ENCODE measurements at places on chromosomes 11 and 22.

GRCh38 chr11:105862736-105863367, 159.2 kb downstream of the MSANTD4 start:
- DNase-seq, result peak; percentile 75

- no peak for DNase-seq
Observed at GRCh38 chr11:128790196-128790595, 76.9 kb downstream of the KCNJ1 start.

DNA sequence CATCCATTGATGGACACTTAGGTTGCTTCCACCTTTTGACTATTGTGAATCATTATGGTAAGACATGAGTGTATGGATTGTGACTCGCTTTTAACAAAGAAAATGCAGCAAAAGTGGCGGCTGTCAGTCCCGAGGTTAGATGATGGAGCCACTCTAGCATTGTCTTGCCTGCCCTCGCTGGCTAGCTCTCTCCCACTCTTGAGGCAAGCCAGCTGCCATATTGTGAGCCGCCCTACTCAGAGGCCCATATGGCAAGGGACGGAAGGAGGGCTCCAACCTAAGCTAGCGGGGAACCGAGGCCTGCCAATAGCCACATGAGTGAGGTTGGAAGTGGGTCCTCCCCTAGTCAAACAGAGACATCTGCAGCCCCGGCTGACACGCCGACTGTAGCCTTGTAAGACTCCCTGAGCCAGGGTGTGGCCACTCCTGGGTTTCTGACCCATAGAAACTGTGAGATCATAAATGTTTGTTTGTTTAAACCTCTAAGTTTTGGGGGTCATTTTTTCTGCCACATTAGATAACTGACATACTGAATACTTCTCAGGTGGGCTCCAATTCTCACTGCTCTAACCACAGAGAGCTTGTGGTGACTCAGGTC, 160.2 kb downstream of the LDLRAD3 start:
- DNase-seq, result no peak

- no peak for DNase-seq
Observed at GRCh38 chr11:9219572-9219971, 45.6 kb downstream of the DENND5A start.

- DNase-seq, result no peak
Observed at GRCh38 chr22:23183061-23183698, 2.9 kb downstream of the BCR start.

GRCh38 chr11:117839380-117839881, 14.9 kb upstream of the FXYD2 start:
- DNase-seq, result no peak

DNA sequence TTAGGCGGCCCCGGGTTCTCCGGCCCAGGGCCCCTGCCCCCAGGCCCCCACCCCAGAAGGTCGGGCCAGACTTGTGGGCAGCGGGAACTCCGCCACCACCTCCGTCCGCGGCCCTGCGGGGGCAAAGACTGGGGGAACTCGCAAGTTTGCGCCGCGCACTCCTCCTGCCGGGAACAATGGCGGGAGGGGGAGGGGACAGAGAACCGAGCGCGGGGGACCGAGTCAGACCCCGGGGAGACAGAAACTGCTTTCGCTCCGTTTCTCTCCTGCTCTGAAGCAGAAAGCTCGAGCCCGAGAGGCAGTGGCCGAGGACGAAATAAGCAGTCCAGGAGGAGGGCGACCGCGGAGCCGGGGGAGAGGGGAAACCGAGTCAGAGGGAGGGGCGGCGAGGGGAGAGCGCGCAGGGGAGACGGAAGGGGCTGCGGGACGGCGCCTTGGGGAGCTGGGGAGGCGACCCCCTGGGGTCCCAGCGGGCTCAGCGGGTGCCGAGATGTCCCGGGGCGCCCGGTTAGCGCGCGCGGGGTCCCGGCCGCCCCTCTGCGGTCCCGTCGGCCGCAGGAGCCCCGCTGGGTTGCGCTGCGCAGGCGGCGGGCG, 555 bp downstream of the TP53I11 start:
- DNase-seq, result no peak

DNA sequence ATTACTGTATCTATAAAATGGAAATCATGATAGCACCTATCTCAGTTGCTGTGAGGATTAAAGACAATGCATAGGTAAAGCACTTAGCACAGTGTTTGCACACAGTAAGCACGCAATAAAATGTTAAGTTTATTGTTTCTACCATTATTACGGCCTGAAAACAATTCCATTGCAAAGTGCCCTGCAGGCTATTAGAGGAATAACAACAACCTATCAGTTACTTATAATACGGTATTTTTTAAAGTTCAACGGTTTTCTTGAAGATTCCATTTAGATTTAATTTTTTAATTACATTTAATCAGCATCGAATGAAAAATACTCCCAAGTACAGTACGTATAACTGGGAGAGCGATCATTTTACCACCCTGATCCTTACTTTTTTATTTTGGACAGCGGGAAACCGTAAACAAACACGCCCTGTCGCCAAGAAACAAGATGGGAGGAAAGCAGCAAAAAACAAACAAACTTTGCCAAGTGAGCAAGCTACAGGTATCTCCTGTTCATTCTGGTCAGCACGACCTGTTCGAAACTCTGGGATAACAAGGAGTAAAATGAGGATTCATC, 893 bp downstream of the SLC36A4 start:
- peak; percentile 71 for DNase-seq

DNA sequence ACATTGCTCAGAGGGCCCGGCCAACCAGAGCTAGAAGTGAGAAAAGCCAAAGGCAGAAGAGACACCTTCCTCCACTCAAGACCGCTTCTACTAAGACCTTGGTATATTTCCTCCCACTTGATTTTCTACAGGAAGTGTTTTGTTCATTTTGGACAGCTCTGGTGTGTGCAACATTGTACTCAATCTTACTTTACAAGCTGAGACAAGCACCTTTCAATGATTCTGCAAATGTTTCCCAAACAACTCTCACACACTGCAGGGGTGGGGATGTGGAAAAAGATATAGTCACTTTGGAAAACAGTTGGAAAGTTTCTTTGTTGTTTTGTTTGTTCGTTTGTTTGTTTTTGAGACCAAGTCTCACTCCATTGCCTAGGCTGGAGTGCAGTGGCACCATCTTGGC, 15.7 kb downstream of the MYO18B start:
- no peak for DNase-seq

GRCh38 chr11:32931606-32932005, 39.0 kb downstream of the QSER1 start:
- DNase-seq, result no peak

- peak; percentile 95 for DNase-seq
Observed at GRCh38 chr11:32583459-32584271, at the start of gene EIF3M. Gene EIF3M (plus strand): TSS chr11:32583831. CDS start chr11:32583888, 57 bp downstream.

GRCh38 chr11:461626-462025, 11.5 kb downstream of the PTDSS2 start:
- no peak for DNase-seq

DNA sequence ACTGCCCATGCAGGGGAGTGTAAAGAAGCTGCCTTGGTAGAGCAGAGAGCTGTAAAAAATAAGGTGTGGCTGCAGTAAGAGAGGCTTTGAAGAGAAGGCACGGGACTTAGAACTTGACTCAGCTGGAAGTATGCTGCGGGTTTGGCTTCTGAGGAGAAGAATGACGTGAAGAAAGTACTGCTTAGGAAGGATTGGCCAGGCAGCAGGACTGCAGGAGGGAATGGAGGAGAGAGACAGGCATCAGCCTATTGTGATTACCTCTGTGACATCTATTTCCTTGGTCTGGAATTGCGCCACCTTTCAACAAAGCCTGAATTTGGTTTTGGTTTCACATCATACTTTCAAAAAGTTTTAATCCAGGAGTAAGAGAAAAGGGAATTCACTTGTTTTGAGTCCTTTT, 22.5 kb downstream of the PRRG4 start:
- DNase-seq, result no peak

DNA sequence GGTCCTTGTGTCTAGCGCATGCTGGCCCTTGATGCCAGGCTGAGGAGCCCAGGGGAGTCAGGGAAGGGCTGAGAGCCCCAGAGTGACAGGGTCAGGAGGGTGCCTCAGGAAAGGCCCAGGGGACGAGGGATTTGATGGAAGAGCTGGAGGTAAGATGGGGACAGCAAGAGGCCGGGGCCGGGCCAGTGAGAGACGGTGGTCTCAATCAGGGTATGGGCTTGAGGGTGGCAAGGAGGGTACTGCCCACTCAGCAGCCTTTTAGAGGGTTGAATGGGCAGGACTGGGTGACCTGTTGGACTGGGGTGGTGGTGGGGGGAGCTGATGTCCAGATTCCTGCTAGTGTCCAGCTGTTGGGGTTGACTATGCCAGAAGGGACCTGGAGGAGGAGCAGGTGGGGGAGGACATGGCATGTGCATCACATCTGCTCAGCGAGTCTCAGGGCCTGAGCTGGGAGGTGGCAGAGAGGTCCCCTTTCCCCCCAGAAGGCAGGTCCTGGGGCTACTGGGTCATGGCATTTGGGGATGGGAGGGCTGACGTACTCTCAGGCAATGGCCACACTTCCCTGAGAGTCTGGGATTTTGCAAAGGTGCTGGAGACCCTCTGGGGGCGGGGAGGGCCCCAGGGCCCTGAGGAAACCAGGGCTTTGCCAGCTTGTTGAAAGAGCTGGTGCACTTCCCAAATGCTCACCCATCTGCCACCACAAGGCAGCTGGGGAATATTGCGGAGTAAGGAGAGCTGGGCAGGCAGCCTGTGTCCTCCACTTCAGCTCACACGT, 18.4 kb downstream of the MYO7A start:
- DNase-seq, result no peak

DNA sequence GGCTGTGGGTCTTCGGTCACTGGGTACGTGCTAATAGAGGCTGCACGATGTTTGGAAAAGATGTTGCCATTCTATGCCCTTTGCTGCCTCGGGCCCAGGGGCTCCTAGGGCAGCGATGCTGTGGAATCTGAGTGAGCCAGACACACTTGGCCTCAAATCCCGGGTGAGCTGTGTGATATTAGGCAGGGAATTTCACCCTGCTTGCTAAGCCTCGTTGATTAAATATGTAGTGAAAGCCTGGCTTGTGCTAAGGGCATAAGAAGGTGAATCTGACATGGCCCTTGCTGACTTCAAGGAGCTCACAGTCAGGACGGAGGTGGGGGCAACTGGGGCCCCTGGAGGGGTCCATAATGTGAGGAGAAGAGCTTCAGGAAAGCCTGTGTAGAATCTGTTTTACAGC, 5.4 kb upstream of the HMOX1 start:
- DNase-seq, result no peak

- no peak for DNase-seq
Observed at GRCh38 chr11:110184456-110184855, 91.3 kb downstream of the ZC3H12C start.

DNA sequence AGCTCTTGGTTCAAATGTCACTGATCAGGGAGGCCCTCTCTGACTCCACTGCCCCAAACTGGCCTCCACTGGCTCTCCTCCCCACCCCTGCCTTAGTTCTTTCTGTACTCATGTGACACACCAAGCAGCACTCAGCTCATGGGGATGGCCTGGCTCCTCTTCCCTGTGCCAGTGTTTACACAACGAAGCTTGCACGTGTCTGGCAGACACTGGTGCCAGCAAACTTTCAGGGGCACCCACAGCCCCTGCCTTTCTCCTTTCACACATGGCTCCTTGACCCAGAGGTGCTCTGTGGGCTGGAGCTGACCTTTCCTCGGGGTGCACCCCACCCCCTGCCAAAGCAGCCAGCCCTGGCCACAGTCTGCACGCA, 37.6 kb upstream of the PARVG start:
- no peak for DNase-seq

- DNase-seq, result no peak
Observed at GRCh38 chr11:1000357-1001278, 35.9 kb downstream of the MUC6 start.

DNA sequence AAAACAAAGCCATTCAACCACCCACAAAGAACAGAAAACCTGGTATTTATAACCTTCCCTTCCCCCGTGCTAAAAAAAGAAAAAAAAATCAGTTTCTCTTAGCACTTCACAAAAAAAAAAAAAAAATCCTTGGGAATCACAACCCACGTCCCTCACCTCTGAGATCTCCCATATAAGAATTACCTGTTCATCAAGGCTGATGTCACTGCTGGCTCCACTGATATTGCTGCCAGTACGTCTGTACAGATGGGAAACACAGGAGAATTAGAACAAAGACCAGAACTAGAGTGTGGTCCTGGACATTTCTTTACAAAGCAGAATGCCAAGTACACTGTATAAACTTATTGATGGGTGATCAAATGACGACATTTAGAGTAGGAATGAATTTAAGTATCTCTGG, 14.9 kb downstream of the OSBP start:
- DNase-seq, result no peak

DNA sequence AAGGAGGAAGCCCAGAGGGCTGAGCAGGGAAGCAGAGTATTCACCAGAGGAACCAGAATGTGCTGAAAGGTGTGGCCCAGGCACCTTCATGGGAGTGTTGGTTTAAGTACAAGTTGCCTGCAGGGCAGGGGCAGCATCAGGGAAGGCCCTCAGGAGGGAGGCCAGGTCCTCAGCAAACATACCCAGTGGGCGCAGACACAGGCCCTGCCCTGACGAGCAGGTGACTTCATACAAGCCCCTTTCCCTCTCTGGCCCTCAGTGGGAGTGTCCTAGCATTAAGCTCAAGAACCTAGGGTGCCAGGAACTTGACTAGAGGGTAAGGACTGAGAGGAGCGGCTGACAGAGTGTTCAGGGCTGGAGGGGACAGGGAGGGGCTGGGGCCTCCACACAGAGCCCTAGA, 7.5 kb upstream of the CASTOR1 start:
- DNase-seq, result no peak

DNA sequence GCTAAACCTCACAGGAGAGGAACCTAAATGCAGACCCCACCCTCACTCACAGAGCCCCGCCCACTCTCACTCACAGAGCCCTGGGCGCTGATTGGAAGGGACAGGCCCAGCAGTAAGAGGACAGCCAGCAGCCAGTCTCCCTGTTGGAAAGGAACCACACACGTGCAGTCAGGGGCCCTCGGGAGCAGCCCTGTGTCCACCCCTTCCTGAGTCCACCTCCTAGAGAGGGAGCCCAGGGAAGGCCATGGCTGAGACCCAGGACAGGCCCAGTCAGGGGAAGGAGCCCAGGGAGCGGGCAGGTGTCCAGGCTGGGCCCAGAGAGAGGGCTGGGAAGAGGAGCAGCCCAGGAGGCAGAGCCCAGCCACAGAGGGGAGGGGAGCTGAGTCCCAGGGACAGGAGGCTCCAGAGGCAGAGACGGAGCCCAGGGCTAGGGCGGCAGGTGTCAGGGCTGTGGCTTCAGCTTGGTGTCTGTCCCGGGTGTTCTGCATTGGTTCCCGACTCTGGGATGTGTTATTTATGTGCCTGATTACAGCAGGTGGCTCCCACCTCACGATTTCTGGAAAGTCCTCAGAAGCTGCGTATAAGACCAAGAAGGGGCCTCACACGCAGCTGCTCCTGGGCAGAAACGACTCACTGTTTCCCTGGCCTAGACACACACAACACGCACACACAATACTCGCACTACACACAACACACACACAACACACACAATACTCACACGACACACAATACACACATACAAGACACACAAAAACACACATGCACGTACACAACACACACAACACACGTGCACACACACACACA, 9.0 kb upstream of the APOBEC3H start:
- no peak for DNase-seq

Data from NCI-H2081 (cell line).